ENCODE measurements at places on chromosomes 12 and 14.

GRCh38 chr14:92425101-92425500, 88.5 kb upstream of the RIN3 start:
- no peak for DNase-seq

- no peak for DNase-seq
Observed at GRCh38 chr12:991350-992333, 619 bp downstream of the ERC1 start.

DNA sequence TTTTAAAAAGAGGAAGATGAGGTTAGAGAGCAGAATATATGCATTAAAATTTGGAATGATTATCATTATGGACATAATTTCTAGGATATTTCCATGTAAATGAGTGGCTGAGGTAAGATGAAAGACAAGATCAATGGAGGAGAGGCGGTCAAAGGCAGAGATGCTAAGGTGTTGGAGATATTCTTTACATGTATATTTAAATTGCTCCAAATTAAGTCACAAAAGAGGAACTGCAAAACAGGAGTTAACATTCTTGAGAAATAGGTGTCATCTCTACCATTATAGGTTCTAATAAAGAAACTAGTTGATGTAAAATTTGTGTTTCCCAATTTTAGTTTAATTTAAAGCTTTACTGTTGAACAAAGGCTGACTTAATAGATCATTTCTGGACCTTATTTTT, 268.5 kb upstream of the PPFIA2 start:
- no peak for DNase-seq

GRCh38 chr14:72751276-72752033, 142.4 kb downstream of the DPF3 start:
- no peak for DNase-seq

DNA sequence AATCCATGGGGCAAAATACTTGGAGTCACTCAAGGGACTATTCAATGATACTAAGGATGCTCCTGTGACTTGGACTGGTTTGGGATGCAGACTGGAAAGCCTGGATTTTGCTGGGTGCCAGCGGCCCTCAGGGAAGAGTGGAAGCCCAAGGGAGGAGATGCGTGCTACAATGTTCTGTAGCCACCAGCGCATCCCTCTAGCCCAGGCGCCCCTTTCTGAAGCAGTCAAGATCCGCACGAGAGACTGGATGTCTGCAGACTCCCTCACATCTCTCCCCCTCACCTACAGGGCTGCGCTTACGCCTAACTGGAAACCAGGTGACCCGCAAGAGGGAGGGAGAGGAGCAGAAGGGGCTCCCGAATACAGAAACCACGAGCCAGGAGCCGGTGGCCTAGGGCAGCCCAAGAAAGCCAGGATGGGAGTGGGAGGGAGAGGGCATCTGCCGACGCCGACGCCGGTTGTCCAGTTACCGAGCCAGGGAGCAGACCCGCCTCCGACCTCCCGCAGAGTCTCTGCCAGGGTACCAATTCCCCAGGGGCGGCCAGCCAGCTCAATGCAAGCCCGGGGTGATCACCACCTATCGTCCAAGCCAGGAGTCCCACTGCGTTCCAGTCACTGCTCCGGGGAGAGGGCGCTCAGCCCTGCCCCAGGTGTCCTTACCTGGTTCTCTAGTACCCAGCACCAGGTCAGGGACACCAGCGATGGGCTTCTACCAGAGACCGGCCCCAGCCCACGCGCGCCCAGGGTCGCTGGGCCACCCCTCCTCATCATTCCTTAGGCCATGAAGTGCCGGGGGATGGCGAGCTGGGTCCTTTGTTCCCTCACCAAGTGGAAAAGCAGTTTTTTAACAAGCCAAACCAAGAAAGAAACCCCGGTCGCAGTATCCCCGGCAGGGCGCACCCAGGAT, 1.2 kb downstream of the NTN4 start:
- DNase-seq = no peak

DNA sequence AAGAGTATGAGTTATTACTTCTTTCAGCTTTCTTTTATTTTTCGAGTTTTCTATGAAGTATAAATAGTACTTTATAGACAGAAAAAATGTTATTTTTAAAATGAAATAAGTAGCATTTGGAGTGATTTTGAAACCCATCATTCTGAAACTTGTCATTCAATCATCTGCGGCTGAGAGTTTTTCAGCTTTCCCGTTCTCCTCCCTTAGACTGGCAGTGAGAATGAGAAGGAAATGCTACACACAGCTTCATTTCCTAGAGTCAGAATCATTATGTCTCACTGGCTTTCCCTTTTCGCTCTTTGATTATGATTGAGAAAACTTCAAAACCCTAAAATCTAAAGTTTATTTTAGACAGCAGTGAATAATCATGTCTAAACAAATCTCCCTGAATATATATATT, 33.7 kb upstream of the GNPNAT1 start:
- DNase-seq = no peak

GRCh38 chr12:64580681-64581080, 29.6 kb upstream of the RASSF3 start:
- DNase-seq = no peak

DNA sequence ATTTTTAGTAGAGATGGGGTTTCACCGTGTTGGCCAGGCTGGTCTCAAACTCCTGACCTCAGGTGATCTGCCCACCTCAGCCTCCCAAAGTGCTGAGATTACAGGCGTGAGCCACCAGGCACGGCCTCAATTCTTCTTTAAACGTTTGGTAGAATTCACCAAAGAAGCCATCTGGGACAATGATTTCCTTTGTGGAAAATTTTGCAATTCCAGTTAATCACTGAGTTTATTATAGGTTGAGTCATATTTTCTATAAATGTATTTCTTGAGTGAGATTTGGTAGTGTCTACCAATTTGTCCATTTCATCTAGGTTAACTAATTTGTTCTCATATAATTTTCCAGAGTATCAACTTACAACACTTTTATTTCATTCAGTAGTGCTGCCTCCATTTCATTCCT, 683.9 kb upstream of the TMEM132C start:
- no peak for DNase-seq

GRCh38 chr14:74500417-74501134, 7.0 kb downstream of the ISCA2 start:
- no peak for DNase-seq

DNA sequence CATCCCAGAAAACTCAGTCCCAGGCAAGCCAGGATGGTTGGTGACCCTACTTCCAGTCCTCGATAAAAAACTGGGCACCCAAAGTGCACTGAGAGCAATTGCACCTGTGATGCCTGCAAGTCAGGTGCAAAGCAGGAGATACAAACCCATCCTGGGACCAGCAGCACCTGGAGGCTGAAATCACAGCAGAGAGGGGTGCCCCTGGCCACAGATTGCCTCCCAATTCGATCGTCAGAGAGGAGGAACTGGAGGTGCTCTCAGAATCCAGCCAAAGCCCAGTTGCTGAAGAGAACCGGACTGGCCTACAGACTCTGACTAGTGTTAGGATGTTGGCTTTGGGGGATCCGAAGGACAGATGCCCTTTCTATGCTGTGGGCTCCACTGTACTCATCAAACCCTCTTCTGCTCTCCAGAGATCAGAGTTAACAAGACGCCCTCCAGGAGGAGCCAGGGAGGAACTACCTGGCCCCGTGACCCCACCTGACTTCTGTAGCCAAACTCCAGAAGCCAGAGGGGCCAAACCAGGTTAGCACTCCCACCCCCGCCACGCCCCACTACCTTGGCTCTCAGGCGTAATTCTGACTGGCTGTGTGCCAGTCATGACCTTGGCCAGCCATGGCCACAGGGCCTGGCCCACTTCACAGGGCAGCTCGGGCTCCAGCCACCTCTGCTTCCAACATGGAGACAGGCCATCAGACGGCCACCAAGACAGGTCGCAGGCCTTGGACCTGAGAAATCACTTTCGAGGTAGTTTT, 284.5 kb upstream of the RTL1 start:
- no peak for DNase-seq

GRCh38 chr12:94793191-94793595, 142.8 kb upstream of the TMCC3 start:
- no peak for DNase-seq

- DNase-seq = no peak
Observed at GRCh38 chr14:23933742-23934128, 19.8 kb upstream of the DHRS4 start.

DNA sequence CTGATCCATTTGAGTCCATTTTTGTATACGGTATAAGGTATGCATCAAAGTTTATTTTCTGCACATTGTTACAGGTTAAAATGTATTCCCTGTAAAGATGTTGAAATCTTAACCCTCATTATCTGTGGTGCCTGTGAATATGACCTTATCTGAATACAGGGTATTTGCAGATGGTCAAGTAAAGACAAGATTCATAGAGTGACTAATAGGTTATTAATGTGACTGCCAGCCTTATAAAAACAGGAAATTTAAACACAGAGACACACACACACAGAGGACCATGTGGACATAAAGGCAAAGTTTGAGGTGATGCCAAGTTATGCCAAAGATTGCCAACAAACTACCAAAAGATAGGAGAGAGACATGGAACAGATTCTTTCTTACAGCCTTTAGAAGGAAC, 347.2 kb upstream of the DCN start:
- no peak for DNase-seq

DNA sequence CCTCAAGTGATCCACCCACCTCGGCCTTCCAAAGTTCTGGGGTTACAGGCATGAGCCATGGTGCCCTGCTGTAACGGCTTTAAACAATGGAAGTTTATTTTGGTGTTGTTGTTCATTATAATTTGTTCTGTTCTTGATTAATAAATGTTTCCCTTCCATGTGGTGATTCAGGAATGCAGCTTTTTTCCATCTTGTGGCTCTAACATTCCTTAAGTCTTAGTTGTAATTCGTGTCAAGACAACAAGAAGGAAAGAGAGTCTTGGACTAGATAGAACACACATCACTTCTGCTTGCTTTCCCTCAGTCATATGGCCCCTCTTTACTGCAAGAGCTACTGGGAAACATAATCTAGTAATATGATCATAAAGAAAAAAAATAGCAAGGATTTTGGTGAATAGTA, 211.6 kb downstream of the SLC6A15 start:
- no peak for DNase-seq

DNA sequence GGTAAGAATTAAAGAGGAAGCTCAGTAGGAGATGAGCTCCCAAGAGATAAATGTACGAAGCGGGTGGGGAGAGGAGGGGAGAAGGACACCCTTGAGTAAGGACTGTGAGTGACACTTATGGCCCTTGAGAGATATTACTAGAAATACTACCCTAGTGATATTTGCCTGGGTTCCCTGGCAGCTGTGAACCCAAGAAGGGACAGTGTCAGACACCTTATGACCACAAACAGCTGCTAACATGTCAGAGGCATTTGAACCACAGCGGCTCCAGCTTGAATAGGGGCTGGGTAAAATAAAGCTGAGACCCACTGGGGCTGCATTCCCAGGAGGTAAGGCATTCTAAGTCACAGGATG, 19.6 kb upstream of the SLC6A12 start:
- DNase-seq = no peak

All from stimulated activated CD4-positive, alpha-beta T cell treated with anti-CD3 and anti-CD28 coated beads, Interleukin-1b, Interleukin-23, amount 100 ng/mL, for 1 hour (primary cell).